Mesenchymal stem cell (in vitro differentiated cells and primary cell): ENCODE measurements at places on chromosomes 1 and 21.

DNA sequence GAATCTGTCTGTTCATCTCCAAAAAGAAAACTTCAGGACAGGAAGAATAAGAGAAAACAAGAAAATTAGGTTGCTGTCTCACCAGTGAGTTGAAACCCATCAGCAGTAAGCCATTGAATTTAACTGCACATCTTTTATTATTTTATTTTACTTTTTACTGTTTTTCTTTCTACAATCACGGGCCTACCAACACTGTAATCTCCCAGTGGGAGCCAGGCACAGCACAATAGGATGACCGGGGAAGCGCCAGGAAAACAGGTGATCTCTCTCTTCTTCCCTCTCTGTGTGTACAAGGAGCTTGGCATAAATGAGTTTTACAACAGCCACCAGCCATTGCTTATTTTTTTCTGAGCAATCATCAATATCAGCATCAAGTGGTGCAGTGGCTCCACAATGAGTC, 113.1 kb upstream of the ESRRG start:
- no peaks in the 10 kb centered on the region for H3K36me3 ChIP-seq
- no peak overlapping the region for H3K27ac ChIP-seq
- no peaks in the 10 kb centered on the region for H3K27me3 ChIP-seq
- no peak for DNase-seq

GRCh38 chr1:59714219-59714618, 100.5 kb upstream of the HOOK1 start:
- H3K4me1 ChIP-seq: no peaks in the 10 kb centered on the region
- H3K4me3 ChIP-seq: no peak overlapping the region
- no peaks in the 10 kb centered on the region for H3K27me3 ChIP-seq
- DNase-seq: no peak
- peaks cover 3% of the 10 kb centered on the region for H3K36me3 ChIP-seq
- no peak overlapping the region for H3K27ac ChIP-seq

- no peak for DNase-seq
- H3K36me3 ChIP-seq: peaks cover 32% of the 10 kb centered on the region
- H3K27ac ChIP-seq: no peak overlapping the region
- H3K27me3 ChIP-seq: no peaks in the 10 kb centered on the region
Measured at GRCh38 chr1:203797216-203797615, 1.8 kb downstream of the ZBED6 start.

- H3K36me3 ChIP-seq: peaks cover 62% of the 10 kb centered on the region
- H3K27me3 ChIP-seq: no peaks in the 10 kb centered on the region
- DNase-seq: no peak
Measured at GRCh38 chr1:6546326-6546725, 8.0 kb downstream of the NOL9 start.

- H3K27me3 ChIP-seq: no peaks in the 10 kb centered on the region
- H3K36me3 ChIP-seq: no peaks in the 10 kb centered on the region
- no peak overlapping the region for H3K4me3 ChIP-seq
- H3K4me1 ChIP-seq: peaks cover 3% of the 10 kb centered on the region
- DNase-seq: no peak
Measured at GRCh38 chr1:7116001-7116400, 330.7 kb downstream of the CAMTA1 start.
